ENCODE measurements at places on chromosomes 2 and 18.

DNA sequence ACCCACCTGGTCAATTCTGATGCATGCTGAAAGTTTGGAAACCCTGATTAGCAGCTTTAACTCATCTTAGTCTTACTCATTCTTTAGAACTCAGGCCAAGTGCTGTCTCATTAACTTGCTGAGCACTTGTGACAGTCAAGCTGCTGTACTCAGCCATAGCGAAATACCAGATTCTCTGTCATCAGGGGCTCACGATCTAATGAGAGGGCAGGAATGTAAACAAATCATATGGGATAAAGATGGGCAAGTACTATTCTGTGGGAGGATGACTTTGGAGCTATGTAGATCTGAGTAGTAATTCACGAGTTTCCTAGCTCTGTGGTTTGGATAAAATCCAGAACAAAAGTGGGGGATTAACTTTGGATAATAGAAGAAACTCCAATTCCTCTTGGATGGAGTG lies 376.6 kb downstream of the HRH4 start:
- peak; percentile 55 for DNase-seq

- no peak for DNase-seq
Observed at GRCh38 chr2:120419955-120420354, 74.0 kb downstream of the INHBB start.

GRCh38 chr2:20436716-20437470 lies 10.0 kb upstream of the RHOB start:
- DNase-seq = no peak

DNA sequence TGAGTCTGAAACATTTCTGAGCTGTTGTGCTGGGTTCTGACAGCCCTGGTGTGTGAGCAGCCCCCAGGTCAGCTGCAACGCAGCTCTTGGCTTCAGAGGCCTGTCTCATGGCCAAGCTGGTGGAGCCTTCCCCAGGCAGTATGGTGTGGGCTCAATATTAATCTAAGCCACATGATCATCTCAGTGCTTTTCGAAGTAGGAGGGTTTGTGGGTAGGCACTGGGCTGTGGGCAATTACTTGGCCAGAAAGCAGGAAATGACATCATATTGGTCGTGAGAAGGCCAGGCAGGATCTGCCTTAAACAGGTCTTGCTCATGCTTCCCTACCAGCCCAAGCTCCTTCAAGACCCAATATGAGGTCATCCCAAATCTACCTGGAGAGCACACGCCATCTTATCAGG lies 26.9 kb downstream of the LOXHD1 start:
- DNase-seq = no peak

- DNase-seq = no peak
Observed at GRCh38 chr2:27636766-27637165, 7.9 kb downstream of the GPN1 start.

DNA sequence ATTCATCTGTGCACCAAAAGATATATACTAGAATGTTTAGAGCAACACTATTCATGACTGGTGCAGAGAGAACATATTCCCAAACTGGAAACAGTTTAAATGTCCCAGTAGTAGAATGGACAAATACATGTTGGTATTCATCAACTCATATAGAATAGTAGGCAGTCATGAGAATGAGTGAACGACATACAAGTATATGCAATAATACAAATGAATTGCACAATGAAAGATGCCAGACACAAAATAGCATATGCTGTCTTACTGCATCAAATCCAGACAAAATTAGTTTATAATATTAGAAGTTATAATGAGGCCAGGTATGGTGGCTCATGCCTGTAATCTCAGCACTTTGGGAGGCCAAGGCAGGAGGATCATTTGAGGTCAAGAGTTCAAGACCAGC lies 8.3 kb upstream of the PRKAG3 start:
- DNase-seq = no peak

DNA sequence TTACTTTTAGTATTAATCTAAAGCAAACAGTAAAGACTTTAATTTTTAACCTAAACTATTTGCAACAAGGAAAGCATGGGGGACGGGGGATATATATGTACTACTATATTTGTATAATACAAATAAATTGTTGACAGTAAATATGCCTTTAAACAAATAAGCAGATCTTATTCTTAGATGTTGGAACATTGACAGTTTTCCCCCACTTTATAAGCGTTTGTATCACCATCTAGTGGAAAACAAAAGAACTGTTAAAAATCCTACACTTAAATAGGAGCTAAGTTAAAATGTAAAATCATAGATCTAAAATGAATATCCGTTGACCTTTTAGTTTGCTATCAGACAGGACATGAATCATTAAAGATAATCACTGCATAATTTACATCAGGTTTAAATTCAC lies 50.0 kb downstream of the RBBP8 start:
- DNase-seq = peak; percentile 61

- no peak for DNase-seq
Observed at GRCh38 chr2:120586507-120587278, 149.0 kb upstream of the GLI2 start.

- no peak for DNase-seq
Observed at GRCh38 chr2:210480764-210481163, 4.2 kb upstream of the LANCL1 start.

DNA sequence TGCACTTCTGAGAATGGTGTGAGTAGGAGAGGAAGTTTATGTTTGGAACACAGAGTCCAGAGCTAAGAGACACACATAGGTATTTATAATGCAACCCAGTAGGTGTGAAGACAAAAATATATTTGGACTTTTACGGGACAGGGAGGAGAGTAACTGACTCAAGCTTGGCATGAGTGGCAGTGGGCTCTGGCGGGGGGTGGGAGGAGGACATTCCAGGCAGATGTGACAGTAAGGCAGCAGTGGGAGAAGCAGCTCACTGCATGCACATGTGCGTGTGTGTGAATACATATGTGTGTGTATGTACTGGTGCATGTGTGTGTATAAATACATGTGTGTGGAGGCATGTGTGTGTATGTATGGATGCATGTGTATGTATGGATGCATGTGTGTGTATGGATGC lies 51.4 kb downstream of the DCDC2C start:
- no peak for DNase-seq

GRCh38 chr2:26723991-26724750 lies 31.6 kb downstream of the KCNK3 start:
- peak; percentile 69 for DNase-seq

- DNase-seq = peak; percentile 5
Observed at GRCh38 chr2:65799141-65799854, 366.9 kb upstream of the SPRED2 start.
